ENCODE measurements at places on chromosomes 2 and 18. TPM values are rescaled to one million over a fixed set of nuclear protein-coding genes. Genes with fewer than 3 reads are reported as not detected.

The STPG4 gene
- 1.0 TPM for total RNA-seq

DNA sequence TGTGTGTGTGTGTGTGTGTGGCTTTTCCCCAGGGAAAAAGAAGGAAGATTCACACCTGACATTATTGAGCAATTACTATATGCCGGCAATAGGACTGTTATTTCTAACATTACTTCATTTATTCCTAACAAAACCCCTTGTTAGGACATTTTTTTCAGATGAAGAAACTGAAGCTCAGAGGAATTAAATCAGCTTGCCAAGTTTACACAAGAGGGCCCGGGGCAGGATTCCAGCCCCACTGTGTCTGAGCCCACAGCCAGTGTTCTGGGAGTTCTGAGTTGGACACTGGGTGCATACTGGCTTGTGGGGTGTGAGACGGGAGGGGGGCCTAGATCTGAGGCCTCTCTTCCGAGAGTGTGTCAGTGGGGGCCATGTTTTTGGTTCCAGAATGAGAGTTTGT lies 9.9 kb downstream of the TOGARAM2 start:
- H3K4me1 ChIP-seq, result no peaks in the 10 kb centered on the region
- no peak for DNase-seq
- H3K36me3 ChIP-seq, result no peaks in the 10 kb centered on the region
- H3K4me3 ChIP-seq, result no peak overlapping the region

DNA sequence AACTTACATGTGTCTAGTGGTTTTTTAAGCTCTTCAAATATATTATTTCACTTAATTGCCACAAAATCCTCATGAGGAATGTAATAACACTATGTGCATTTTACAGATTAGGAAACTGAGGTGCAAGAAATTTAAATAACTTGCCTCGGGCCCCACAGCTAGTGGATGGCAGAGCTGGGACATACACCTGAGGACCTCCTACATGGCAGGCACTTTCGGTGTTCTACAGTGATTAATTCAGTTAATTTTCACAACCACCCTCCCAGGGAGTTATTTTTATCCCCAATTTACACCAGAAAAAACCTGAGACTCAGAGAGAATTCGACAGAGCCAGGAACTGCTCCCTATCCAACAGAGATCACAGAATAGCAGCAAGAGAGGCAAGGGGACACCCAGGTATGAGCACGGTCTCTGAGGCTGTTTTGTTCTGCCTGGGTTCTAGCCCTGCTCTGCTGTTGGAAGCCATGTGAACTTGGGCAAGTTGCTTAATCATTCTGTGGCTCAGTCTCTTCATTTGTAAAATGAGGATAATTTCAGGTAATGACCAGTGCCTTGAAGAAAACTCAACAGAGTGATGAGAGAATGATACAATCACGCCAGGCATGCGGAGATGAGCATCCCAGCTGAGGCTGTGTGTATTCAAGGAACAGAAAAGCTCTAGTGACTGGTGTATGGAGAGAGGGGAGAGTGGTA lies 82.3 kb downstream of the MYCN start:
- H3K4me3 ChIP-seq, result no peak overlapping the region
- no peaks in the 10 kb centered on the region for H3K36me3 ChIP-seq
- no peaks in the 10 kb centered on the region for H3K27me3 ChIP-seq
- DNase-seq, result no peak
- H3K27ac ChIP-seq, result no peak overlapping the region

GRCh38 chr2:46306330-46306751 lies 9.1 kb downstream of the EPAS1 start:
- H3K4me1 ChIP-seq, result no peaks in the 10 kb centered on the region
- no peak overlapping the region for H3K27ac ChIP-seq
- H3K27me3 ChIP-seq, result peaks cover 32% of the 10 kb centered on the region
- no peak for DNase-seq

GRCh38 chr2:54310311-54310710 lies 54.3 kb upstream of the TSPYL6 start:
- no peak overlapping the region for H3K4me3 ChIP-seq
- no peak overlapping the region for H3K27ac ChIP-seq
- peaks cover 6% of the 10 kb centered on the region for H3K36me3 ChIP-seq
- DNase-seq, result no peak

- H3K27me3 ChIP-seq, result peaks cover 32% of the 10 kb centered on the region
- no peak overlapping the region for H3K4me3 ChIP-seq
- no peak for DNase-seq
- peaks cover 4% of the 10 kb centered on the region for H3K4me1 ChIP-seq
- no peak overlapping the region for H3K27ac ChIP-seq
Measured at GRCh38 chr2:102138331-102138730, 4.2 kb upstream of the IL1R1 start.

- no peak overlapping the region for H3K4me3 ChIP-seq
- DNase-seq, result no peak
- H3K4me1 ChIP-seq, result peaks cover 9% of the 10 kb centered on the region
- H3K27ac ChIP-seq, result peak overlapping the region; percentile 9
- peaks cover 6% of the 10 kb centered on the region for H3K27me3 ChIP-seq
- no peaks in the 10 kb centered on the region for H3K36me3 ChIP-seq
Measured at GRCh38 chr18:60146220-60146960, 226.2 kb downstream of the MC4R start.

DNA sequence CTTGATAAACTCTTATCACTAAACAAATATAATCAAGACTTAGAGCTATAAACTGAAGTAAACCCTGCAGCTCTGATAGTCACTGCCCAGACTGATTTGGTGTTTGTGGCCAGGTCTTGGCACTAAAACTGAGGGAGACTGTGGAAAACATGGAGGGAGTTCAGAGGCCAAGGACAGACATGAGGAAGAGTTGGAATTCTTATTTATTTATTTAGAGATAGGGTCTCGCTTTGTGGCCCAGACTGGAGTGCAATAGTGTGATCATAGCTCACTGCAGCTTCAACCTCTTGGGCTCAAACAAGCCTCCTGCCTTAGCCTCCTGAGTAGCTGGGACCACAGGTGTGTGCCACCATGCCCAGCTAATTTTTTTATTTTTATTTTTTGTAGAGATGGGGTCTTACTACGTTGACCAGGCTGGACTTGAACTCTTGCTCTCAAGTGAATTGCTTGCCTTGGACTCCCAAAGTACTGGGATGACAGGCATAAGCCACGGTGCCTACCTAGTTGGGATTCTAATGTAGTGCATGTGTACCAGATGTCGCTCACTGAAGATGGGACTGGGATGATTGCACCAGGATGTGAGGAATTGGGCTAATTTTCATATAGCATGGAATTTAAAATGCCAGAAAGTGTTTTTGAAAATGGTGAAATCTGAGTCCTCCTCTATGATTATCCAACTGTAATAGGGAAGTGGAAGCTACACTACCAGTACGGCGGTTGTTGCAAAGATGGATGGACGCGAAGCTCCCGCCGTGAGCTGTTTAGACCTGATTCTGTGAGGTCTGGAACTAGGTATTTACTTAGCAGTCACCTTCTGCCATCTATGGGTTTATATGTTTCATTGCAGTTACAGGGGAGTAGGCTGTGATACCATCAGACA lies 52.7 kb upstream of the CTLA4 start:
- no peak overlapping the region for H3K27ac ChIP-seq
- H3K36me3 ChIP-seq, result no peaks in the 10 kb centered on the region
- peaks cover 61% of the 10 kb centered on the region for H3K27me3 ChIP-seq
- no peak overlapping the region for H3K4me3 ChIP-seq
- H3K4me1 ChIP-seq, result peaks cover 8% of the 10 kb centered on the region
- DNase-seq, result no peak

All from activated B cell treated with CpG ODN at 0.5 μM for 24 hours (primary cell).